ENCODE measurements at places on chromosomes 3 and 15.

DNA sequence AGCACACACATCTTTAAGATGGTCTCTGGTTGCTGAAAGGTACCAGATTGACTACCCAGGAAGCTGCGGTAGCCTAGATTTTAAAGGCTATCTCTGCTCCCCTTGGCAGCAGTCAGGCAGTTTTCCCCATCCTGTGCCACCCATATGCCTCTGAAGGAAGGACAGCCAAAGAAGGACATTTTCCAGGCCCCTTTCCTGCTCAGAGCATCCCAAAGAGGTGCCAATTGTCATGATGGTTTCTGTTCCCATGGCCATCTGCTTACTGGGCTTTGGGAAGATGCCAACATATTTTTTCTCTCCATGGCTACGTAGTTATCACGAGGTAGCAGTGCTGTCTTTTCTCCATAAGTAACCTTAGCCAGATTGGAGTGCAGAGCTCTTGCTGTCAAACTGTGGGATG is 39.7 kb downstream of the UNC13C start:
- H3K4me1 ChIP-seq: no peaks in the 10 kb centered on the region
- H3K27ac ChIP-seq: no peak overlapping the region
- H3K4me3 ChIP-seq: no peak overlapping the region
- no peak for DNase-seq
- H3K27me3 ChIP-seq: no peaks in the 10 kb centered on the region

GRCh38 chr15:68844856-68845550 is 24.3 kb upstream of the ANP32A start:
- H3K27me3 ChIP-seq: no peaks in the 10 kb centered on the region
- H3K4me1 ChIP-seq: no peaks in the 10 kb centered on the region
- no peak overlapping the region for H3K27ac ChIP-seq
- no peak for DNase-seq

DNA sequence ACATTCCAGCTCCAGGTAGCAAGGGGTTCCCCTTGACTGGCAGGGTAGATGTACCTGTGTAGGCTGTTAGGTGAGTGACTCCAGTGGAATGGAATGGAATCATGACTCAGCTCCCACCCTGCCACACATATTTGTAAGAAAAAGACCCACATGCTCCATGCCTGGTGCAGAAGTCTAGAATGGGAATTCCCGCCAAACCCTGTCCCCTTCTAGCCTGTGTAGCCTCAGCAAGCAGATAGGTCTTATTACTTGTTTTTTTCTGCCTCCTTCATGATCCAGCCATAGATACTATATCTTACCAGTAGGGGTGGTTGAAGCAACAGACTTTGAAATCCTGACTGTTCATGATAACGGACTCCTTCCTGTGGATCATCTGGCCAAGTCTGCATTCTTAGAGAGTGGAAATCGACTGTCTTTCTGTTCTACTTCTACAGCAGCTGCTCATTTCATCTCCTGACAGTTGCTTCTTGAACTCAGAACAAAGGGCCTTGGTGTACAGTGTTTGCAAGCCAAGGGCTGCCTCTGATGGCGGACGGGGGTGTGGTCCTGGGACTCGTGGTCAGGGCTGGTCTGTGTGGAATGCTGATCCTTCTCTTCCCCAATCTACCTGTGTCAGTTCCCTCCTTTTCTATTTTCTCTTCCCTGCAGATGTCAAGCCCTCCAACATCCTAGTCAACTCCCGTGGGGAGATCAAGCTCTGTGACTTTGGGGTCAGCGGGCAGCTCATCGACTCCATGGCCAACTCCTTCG is 16.3 kb downstream of the SNAPC5 start:
- peaks cover 10% of the 10 kb centered on the region for H3K36me3 ChIP-seq
- H3K27ac ChIP-seq: no peak overlapping the region
- DNase-seq: no peak
- H3K4me3 ChIP-seq: no peak overlapping the region
- no peaks in the 10 kb centered on the region for H3K27me3 ChIP-seq

- no peaks in the 10 kb centered on the region for H3K36me3 ChIP-seq
- no peaks in the 10 kb centered on the region for H3K4me1 ChIP-seq
- no peak overlapping the region for H3K27ac ChIP-seq
- H3K4me3 ChIP-seq: no peak overlapping the region
- H3K27me3 ChIP-seq: no peaks in the 10 kb centered on the region
Observed at GRCh38 chr3:112109322-112109721, 23.1 kb downstream of the C3orf52 start.

- DNase-seq: no peak
- no peak overlapping the region for H3K4me3 ChIP-seq
- H3K27me3 ChIP-seq: no peaks in the 10 kb centered on the region
- H3K36me3 ChIP-seq: no peaks in the 10 kb centered on the region
- no peaks in the 10 kb centered on the region for H3K4me1 ChIP-seq
Observed at GRCh38 chr15:100862162-100862561, 17.5 kb upstream of the ALDH1A3 start.
